ENCODE measurements at places on chromosomes 2 and 18. TPM values are rescaled to one million over a fixed set of nuclear protein-coding genes. Genes with fewer than 3 reads are reported as not detected.

DNA sequence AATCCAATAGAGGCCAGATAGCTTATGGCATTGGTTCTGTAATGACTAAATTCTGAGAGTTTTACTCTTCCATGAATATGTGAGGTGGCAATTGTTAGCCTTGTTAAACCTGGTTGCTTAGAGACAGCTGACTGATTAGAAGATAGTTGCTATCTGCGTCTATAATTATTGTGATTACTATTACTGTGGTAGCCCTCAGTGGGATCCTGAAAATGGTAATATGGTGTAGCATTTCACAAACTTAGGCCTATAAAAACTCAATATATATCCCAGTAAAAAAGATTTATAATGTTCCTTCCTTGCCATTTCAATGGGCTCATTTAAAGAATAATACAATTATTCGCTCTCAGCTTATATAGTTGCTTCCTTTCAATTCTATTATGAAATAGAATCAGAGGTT is 405.8 kb upstream of the CDH2 start:
- no peak for DNase-seq

DNA sequence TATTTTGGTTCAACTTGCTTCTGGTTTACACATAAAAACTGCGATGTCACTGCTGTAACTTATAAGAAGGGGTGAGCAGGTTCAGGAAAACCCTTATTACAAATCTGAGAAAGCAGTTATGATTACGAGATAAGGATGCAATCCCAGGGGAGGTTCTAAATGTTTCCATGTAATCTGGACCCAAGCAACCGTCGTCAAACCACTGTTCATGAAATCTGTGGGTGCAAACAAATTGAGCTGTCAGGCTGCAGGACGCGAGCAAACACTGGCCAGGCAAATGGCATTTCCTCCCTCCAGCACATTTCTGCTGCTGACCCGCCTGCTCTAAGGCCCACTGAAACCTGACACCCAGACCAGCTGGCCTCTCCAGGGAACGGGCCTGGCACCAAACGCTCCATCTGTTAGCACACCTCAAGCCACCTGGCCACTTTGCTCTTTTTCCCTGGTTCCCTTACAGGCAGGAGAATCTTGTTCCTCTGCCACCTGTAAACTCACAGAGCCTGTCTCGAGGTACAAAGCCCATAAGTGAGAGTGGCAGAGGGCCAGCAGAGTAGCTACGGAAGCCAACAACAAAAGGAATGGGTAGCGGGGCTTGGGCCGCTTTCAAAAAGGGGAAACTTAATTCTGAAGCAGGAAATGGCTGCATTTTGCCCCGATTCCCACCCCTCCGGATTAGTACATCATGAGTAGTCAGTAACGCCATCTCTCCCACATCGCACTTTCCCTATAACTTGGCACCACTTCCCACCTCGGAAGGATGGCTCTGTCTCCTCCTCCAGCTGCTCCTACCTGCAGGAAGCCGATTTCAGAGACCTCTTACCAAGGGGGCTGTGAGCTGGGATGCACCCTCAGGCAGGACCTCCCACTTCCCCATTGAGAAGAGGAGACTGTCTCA is 26.5 kb downstream of the CRACDL start:
- DNase-seq, result no peak

- no peak for DNase-seq
Measured at GRCh38 chr2:163646687-163647086, 89.1 kb downstream of the FIGN start.

- no peak for DNase-seq
Measured at GRCh38 chr2:220029013-220029412, 401.6 kb downstream of the SLC4A3 start.

GRCh38 chr2:75606761-75607399 is 39.7 kb upstream of the MRPL19 start:
- no peak for DNase-seq

- DNase-seq, result no peak
Measured at GRCh38 chr2:186498834-186499233, 12.8 kb downstream of the ZC3H15 start.

GRCh38 chr2:31935370-31935769 is 75.4 kb downstream of the MEMO1 start:
- DNase-seq, result no peak

- DNase-seq, result no peak
Measured at GRCh38 chr2:1841903-1842791, 97.8 kb upstream of the PXDN start.

DNA sequence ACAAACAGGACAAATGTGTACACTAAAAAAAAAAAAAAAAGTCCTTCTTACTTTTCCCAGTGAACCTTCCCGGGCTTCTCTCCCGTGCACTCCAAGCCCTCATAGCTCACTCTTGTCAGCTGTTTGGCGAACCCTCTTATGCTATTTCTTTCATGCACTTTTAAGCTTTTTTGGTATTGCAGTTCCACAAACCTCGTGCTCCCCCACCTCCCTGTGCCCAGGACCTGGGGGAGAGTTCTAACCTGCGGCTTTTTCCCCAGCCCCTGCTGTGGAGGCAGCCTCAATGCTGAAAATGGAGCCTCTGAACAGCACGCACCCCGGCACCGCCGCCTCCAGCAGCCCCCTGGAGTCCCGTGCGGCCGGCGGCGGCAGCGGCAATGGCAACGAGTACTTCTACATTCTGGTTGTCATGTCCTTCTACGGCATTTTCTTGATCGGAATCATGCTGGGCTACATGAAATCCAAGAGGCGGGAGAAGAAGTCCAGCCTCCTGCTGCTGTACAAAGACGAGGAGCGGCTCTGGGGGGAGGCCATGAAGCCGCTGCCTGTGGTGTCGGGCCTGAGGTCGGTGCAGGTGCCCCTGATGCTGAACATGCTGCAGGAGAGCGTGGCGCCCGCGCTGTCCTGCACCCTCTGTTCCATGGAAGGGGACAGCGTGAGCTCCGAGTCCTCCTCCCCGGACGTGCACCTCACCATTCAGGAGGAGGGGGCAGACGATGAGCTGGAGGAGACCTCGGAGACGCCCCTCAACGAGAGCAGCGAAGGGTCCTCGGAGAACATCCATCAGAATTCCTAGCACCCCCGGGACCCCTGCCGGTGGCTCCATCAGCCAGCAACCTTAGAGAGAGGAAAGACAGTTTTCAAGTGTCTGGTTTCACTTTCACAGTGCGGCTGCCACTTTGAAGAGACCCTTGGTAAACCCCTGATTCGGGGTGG is 826 bp downstream of the KCNE4 start:
- no peak for DNase-seq

DNA sequence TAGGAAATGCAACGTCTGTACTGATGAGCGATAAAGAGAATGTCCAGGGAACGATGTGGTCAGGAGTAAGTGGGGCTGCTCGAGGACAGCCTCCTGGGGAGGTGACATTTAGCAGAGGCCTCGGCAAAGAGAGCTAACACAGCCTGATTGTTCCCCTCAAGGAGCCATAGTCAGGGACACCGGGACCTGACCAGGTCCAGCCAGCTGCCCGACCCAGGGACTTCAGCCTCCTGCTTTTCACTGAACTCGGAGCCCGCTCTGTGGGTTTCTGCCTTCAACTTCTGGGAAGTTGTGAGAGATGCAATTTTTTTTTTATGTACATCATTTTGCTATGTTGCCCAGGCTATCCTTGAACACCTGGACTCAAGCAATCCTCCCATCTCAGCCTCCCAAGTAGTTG is 10.1 kb downstream of the NEU2 start:
- DNase-seq, result no peak

DNA sequence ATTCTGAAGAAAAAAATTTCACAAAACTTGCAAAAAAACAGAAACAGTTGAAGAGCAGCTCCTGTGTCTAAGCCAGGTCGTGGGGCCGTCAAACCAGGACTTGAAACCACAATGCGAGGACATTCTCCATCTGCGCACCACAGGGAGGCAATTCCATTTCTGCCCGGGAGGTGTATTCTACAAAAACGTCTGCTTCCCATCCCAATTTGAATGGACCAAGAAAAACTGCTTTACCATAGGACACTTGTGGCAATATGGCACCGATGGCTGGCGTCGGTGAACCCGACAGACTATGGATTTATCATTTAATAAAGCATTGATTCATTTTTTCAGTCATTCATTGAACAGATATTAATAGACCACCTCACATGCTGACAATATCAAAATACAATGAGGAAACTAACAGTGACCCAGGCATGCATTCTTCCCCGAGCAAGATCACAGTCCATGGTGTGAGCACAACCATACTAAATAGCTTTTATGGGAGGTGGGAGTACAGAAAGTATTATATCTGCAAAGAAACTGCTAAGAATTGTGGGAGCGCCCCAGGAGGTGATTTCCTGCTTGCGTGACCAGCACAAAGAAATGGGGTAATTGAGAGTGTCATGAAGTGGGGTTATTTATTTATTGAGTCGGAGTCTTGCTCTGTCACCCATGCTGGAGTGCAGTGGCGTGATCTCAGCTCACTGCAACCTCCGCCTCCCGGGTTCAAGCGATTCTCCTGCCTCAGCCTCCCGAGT is 10.5 kb upstream of the ZAP70 start:
- no peak for DNase-seq

DNA sequence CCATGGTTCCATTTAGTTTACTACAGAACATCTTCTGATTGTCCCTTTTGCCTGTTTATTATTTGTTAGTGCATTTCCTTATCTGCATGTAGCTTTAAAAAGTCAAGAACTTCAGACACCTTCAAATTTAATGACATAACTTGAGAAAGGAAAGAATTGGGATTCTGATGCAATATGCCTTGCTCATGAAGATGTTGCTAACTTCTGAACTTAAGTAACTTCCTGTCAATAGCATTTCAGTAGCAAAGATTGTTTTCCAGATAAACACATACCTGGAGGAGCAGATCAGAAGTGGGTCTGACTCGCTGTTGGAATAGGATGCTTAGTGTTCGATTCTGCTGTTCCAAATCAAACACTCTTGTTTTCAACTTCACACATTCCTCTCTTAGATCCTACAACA is 190.2 kb upstream of the LYPD1 start:
- no peak for DNase-seq

- no peak for DNase-seq
Measured at GRCh38 chr18:1475867-1476266, 571.2 kb downstream of the ADCYAP1 start.

DNA sequence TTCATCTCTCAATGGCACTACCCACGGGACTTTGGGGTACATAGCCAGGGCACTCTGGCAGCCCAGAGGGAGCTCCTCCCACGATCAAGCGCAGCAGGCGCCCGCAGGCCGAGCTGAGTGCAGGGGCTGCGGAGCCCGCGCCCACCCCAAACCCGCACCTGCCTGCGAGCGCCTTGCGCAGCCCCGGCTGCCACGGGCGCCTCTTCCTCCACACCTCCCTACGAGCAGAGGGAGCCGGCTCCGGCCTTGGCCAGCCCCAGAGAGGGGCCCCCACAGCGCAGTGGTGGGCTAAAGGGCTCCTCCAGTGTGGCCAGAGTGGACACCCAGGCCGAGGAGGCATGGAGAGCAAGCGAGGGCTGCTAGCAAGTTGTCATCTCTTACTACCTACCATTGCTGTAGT is 165.2 kb downstream of the UBE2E3 start:
- no peak for DNase-seq

DNA sequence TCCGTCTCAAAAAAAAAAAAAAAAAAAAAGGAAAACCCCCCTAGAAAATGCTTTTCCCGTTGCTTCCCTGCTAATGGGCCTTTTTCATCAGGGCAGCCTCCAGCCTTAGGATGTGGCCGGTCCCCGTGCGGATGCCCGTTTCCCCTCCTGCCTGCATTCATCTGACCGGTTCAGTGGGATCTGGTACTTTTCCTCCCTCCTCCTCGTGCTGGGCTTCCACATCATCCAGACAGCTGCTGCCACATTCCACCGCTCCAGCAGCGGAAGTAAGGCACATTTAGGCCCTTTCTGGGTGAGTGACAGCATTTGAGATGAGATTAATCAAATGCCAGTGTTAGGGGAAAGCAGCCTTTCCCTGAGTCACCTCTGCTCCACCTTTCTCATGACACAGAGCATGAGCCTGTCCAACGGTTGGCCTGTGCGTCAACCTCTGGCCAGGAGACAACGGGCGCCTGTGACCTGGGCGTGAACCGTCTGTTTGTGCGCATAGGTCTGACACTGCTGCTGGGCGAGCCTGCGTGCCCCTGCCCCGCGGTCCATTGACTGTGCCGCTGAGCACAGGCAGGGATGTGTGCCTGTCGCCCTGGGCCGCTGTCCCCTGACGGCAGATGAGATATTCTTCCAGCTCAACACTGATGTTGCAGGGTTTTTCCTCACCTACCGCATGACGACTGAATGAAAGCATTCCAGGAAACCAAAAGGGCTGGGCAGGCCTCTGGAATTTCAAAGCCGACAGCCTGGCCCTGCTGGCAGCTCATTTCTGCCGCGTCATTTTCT is 174.0 kb downstream of the TGIF1 start:
- no peak for DNase-seq

DNA sequence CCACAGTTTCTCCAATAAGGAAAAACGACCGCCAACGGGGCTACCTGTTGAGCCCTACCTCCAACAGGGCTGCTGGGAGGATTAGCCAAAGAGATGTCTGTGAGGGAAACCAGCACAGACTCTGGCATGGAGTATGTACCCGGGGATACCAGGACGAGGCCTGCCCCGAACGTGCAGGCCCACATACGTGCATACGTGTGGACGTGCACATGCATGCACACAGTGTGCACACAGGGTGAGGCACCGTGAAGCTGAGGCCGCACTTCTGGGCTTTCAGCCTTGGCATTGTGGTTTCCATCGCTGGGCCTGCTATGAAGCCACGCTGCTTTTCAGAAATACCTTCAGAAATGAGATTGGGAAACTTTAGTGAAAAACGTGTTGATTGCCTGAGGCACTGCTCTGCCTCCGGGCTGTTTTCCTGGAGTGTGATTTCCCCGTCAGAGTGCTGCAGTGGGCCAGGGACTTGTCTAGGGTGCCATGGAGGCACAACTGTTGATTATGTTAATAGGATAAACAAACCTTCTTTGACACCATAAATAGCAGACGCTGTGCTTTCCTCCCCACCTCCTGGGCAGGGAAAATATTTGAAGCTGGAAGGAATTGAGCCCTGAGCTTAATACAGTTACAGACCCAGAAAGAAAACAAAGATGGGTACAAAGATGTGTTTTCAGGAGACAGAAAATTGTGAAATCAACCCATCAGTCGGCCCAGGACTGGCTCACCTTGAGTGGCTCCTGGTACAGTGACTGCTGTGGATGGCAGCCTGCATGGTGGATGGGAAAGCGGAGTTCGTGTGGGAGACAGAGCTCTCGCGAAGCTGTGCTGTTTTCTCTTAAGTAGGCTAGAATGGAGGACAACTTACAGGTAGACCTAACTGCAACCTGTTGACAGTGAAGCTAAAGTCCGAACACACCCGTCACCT is 182.3 kb downstream of the FAM210A start:
- DNase-seq, result no peak

The TMEM150A gene
- 3.7 TPM for total RNA-seq

The PCARE gene
- not detected for total RNA-seq

The DSC2 gene
- 5.3 TPM for total RNA-seq

The ARHGAP28 gene
- 15.9 TPM for total RNA-seq

Data from frontal cortex (tissue), 4 donors.